ENCODE measurements at places on chromosomes 12 and 14.

DNA sequence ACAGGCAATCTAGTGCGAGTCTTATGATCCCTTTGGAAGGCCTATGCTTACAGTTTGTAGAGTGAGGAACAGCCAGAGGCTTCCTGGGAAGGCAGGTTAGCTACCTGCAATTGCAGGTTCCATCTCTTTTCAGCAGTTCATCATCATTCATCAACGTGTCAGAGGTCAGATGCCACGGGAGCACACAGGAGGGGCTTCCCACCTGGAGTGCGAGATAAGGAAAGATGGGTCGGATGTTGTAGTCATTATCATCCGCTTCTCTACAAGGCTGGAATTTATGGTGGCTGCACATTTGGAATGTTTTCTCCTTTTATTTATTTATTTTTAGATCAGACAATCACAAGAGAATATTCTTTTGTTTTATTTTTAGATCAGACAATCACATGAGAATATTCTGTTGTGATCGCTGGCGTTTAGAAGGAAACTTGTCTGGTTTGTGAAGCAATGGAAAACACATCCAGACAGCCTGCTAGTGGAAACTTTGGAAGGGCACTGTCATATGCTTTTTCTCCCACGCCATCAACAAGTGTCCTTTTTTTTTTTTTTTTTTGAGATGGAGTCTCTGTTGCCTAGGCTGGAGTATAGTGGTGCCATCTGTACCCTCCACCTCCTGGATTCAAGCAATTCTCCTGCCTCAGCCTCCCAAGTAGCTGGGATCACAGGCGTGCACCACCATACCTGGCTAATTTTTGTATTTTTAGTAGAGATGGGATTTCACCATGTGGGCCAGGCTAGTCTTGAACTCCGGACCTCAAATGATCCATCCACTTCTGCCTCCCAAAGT, 1.9 kb upstream of the BICD1 start:
- no peak for DNase-seq

DNA sequence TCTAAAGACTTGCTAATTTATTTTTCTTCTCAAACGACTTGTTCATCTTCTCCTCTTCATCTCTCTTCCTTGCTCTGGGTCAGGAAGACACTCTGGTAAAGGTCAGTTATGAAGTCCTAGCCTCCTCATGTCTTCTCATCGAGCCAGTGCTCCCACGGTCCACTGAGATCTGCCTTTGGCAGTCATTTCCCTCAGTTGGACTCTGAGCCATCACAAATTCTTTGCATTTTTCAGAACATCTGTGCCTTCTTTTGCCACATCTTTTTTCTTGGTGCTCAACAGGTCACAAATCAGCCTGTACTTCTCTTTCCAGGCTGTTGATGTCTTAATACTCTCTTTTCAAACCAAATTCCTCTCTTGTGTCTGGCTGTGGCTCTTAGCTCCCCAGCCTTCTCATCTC, 49.7 kb downstream of the IGF1 start:
- DNase-seq, result no peak

DNA sequence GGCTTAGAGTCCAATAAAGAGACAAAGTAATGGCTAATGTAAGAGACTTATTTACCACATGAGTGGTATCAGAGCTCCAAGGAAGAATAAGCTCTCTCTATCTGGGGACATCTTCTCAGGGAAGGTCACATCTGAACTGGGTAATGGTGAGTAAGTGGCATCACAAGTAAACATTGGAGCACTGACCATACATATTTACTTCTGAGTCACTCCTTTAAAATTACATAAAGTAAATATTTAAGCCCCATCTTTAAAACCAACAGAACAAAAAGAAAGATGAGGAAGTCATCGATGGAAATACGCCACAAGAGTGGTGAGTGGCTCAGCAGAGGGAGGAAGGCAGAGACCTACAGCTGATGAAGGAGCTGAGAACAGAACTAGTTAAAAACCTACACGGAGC, 159.9 kb downstream of the DUSP6 start:
- DNase-seq, result no peak

DNA sequence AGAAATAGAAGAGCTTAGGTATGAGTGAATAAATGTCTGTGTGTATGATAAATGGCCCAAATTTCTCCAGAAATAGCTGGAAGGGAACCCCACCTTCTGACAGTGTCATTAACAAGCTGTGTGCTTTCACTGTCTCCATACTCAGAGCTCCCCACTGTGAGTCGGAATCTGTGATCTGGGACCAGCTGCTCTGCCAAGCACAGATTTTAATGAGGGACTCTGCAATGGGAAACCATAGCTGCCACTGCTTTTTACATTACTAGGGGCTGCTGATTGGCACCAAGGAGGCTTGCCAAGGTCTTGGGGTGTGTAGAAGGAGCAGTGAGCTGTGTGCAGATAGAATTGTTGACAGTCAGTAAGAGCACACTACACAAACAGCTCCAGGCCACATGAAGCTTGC, 244.2 kb upstream of the CCDC196 start:
- DNase-seq, result no peak

GRCh38 chr12:6605421-6606330, 1.5 kb downstream of the CHD4 start:
- DNase-seq, result no peak

All from stimulated activated CD4-positive, alpha-beta T cell treated with anti-CD3 and anti-CD28 coated beads, Interleukin-1b, Interleukin-23, amount 100 ng/mL, for 24 hours (primary cell).